Daoy (cell line): ENCODE measurements at places on chromosomes 3 and 15. TPM values are rescaled to one million over a fixed set of nuclear protein-coding genes. Genes with fewer than 3 reads are reported as not detected.

The DPPA4 gene
- 7.2 and 11.1 TPM in 2 replicates for total RNA-seq

The PLA1A gene
- total RNA-seq = not detected in 2 replicates

The STRA6 gene
- total RNA-seq = 28.3 and 30.8 TPM in 2 replicates

The NRROS gene
- total RNA-seq = 2.1 and 2.5 TPM in 2 replicates

DNA sequence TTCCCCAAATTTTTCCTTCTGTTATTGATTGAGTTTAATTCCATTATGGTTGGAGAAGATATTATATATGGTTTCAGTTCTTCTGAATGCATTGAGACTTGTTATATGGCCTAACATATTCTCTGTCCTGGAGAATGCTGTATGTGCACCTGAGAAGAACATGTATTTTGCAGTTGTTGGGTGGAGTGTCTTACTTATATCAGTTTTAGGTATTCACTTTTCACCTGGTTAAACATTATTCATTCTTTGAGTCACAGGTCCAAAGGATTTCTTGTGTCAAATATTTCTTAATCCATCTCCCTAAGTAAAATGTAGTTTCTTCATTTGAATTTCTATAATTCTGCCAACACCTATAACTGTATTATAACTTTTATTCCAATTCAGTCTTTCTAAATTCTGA, 17.8 kb downstream of the ACKR2 start:
- no peak for DNase-seq
